HuH-7 (cell line): ENCODE measurements at places on chromosomes 6 and 20.

DNA sequence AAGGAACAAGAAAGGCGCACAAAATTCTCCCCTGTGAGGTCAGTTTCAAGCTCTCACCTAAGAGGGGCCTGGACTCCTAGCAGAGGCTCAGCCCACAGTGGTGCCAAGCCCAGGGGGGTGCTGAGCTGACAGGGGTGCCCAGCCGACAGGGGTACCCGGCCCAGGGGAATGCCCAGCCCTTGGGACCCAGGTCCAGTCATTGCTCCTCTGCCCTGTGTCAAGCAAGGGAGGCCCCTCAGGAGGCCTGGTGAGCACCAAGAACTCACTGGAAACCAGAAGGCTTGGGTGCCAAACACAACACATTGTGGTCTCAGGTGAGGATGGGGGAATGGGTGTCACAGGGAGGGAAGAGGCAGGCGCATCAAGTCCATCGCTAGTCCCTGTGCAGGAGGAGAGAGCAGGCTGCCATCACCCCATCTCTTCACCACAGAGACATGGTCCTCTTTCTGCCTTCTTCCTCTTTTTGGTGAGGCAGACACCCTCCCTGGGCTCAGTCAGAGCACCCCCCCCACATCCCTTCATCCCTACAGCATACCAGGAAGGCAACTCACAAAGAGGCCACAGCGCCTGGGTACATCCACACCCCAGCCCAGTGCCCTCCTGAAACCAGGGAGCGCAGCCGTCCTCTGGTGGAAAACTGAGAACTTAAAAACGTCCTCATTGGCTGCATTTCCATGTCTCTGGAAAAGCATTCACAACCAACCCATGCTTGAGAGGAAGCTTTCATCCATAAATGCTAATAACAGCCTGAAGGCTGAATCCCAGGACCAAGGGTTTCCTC lies 111.3 kb downstream of the BANF2 start:
- no peak for DNase-seq

GRCh38 chr6:27332692-27333641 lies 20.9 kb upstream of the POM121L2 start:
- peak; percentile 22 for DNase-seq

DNA sequence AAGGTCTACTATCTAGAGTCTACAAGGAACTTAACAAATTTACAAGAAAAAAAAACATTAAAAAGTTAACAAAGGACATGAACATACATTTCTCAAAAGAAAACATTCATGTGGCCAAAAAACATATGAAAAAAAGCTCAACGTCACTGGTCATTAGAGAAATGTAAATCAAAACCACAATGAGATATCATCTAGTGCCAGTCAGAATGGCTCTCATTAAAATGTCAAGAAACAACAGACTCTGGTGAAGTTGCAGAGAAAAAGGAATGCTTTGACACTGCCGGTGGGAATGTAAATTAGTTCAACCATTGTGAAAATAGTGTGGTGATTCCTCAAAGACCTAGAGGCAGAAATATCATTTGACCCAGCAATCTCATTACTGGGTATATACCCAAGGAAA lies 48.3 kb downstream of the OGFRL1 start:
- DNase-seq, result no peak

DNA sequence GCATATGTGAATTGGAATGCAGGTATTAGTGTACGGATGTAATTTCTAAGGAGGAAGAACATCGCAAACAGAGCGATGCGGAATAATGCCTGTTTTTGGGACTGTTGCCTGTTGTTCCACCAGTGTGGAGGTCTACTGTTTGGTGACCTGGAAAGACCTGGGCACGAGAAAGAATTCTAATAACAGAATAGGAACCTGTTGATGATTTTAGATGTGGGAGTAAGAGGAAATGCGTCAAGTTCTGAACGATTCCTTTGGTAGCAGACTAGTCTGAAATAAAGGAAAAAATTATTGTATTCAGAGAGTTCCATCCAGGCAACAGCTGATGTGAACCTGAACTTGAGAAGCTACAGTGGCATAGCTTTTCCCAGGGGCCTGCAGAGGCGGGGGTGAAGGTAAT lies 192.1 kb downstream of the DTNBP1 start:
- no peak for DNase-seq

DNA sequence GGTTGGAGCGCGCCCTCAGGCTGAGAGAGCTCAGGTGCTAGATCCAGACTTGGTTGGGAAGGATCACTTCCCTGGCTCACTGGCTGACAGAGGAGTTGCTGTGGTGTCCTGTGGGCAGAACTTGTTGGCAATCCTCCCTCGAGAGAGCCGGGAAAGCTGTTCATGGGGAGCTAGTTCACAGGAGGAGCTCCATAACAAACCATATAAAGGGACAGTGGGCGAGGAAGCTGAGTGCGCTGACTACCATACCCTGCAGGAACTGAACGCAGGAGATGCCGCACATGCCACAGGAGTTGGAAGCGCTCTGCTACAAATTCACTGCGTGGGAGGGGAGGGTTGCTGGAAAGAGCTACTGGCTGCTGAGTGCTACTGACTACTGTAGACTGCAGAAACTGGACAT lies 243.2 kb downstream of the OGFRL1 start:
- no peak for DNase-seq

- no peak for DNase-seq
Observed at GRCh38 chr20:34557936-34558319, 590 bp upstream of the MAP1LC3A start.

- DNase-seq, result no peak
Observed at GRCh38 chr20:58584881-58585752, 66.0 kb upstream of the STX16 start.

- no peak for DNase-seq
Observed at GRCh38 chr6:26249707-26249956, 115.4 kb upstream of the BTN3A2 start.

DNA sequence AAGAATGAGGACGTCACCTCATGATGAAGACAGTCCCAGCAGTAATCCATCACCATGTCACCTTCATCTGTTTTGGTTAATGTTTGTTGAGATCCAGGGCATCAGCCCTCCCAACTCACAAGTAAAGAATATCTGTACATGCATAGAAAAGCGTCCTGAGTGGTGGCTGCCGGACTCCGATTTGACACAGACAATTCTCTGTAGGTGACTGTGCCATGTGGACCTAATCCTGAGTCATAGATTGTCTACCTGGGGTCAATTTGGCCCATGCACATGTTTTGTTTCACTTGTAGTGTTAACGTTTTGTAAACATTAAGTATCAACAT lies 168.4 kb upstream of the UST start:
- DNase-seq, result no peak

- DNase-seq, result no peak
Observed at GRCh38 chr20:24131281-24131680, 142.7 kb upstream of the GGTLC1 start.

- peak; percentile 58 for DNase-seq
Observed at GRCh38 chr6:149473080-149474052, 11.4 kb downstream of the ZC3H12D start.

DNA sequence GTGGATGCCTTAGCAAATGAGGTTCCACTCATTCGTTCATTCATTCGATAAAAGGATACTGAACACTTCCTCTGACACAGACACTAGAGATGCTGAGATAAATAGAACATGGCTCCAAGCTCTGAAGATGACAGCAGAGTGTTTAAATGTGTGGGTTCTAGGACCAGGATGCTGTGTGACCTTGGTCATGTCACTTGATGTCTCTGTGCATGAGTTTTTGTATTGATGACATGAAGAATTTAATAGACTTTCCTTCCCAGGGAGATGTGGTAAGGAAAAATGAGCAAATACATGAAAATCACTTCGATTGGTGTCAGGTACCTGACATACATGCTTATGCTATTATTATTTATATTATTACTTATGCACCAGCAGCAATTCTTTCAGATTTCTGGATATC lies 34.3 kb upstream of the CD83 start:
- DNase-seq, result no peak

DNA sequence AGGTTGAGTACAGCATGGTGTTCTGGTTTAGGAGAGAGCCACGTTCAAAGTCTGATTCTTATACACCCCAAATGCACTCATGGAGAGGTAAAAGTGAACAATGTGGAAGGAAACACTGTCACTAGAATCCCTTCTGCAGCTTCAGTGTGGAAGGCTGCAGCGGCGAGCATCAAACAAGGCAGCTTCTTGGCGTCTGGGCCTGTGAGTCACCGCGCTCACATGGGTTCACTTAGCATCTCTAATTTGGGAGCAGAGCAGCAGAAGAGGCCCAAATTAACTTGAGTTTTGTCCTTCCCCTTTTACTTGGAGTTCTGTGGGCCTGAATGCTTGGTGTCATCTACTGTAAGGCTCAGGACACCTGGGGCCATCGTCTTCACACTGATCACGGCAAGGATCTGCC lies 10.9 kb upstream of the E2F1 start:
- DNase-seq, result no peak

- DNase-seq, result no peak
Observed at GRCh38 chr20:6469695-6470094, 297.8 kb upstream of the BMP2 start.

DNA sequence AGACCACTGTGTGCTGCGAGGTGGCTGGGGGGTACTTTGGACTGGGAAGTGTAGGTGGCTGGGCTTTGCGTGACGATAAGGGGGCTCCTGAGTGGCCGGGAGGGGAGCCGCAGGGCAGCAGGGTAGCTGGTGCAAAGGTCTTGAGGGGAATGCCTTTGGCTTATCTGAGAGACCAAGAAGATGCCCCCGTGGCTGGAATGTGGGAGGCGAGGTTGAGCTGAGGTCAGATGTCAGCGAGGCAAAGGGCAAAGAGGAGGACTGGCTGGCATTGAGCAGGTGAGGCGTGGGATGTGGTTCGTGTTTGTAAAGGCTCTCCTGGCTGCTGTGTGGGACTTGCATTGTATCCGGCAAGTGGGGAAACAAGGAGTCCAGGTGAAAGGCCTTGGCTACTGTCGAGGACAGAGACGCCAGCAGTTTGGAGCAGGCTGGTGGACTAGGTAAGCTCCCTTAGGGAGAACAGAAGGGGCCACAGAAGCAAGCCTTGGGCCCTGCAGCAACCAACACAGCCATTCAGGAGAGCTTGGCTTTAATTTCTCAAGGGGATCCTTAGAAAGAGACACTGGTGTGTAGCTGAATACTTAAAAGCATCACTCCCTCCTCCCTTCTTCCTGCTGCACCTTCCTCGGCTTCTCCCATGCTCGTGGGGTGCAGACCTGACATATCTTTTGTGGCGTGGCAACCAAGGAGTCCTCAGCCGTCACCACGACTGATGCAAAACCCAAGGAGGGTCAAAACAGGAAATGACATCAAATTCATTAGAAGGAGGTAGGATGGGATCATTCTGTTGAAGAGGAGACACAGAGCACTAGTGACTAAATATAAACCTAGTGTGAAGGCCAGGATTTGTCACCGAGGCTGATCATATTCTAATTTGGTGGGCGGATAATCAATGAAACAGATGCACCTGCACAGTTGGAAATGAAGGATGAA lies 53.5 kb upstream of the ERVFRD-1 start:
- DNase-seq, result no peak

GRCh38 chr6:111600588-111601445 lies 4.9 kb downstream of the TRAF3IP2 start:
- DNase-seq, result no peak

DNA sequence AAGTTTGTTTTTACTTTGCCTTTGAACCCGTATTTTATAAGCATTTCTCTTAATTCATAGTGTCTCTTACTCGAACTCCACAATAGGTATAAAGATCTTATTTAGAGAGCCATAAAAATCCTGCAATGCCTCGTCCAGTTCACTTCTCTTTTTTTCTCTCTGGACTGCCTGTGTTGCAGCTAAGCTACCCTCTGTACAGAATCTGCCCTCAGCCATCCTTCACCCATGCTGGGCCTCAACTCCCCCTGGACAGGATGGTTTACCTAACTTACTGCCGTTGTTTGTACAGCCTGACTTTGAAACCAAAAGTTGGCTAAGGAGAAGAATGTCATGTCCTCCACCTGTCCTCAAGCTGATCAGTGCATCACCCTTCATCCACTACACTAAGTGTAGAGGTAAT lies 10.4 kb downstream of the QRSL1 start:
- DNase-seq, result no peak

- DNase-seq, result no peak
Observed at GRCh38 chr6:148800536-148800935, 53.7 kb downstream of the UST start.

- DNase-seq, result no peak
Observed at GRCh38 chr6:70309243-70309642, 6.4 kb upstream of the COL9A1 start.

GRCh38 chr6:37784585-37784967 lies 35.0 kb upstream of the ZFAND3 start:
- DNase-seq, result no peak

GRCh38 chr6:143539106-143539505 lies 27.6 kb upstream of the FUCA2 start:
- DNase-seq, result no peak

GRCh38 chr20:26169506-26169905 lies 472.9 kb upstream of the ZNF337 start:
- no peak for DNase-seq

- DNase-seq, result no peak
Observed at GRCh38 chr6:8082572-8082953, 18.4 kb upstream of the BLOC1S5 start.

- DNase-seq, result peak; percentile 91
Observed at GRCh38 chr20:52191132-52191915, at the start of gene ZFP64. ZFP64 (minus strand) TSS chr20:52191779; CDS start chr20:52191636, 143 bp downstream.

DNA sequence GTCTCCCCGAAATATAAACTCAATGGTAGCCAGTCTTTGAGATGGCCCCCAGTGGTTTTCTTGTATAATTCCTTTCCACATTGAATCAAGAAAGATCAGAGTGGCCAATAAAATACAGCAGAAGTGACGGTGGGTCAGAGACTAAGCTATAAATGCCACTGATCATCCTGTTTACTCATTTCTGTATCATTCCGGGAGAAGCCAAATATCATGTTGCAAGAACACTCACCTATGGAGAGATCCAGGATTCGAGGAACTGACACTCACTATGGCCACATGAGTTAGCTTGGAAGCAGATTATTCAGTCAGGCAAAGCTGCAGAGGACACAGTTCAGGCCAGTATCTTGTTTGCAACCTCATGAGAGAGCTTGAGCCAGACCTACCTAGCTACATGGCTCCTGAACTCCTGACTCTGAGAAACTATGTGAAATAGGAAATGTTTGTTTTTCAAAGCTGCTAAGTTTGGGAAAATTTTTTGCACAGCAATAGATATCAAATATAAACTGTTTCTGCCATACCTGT lies 132.4 kb upstream of the ADGRF1 start:
- DNase-seq, result no peak

DNA sequence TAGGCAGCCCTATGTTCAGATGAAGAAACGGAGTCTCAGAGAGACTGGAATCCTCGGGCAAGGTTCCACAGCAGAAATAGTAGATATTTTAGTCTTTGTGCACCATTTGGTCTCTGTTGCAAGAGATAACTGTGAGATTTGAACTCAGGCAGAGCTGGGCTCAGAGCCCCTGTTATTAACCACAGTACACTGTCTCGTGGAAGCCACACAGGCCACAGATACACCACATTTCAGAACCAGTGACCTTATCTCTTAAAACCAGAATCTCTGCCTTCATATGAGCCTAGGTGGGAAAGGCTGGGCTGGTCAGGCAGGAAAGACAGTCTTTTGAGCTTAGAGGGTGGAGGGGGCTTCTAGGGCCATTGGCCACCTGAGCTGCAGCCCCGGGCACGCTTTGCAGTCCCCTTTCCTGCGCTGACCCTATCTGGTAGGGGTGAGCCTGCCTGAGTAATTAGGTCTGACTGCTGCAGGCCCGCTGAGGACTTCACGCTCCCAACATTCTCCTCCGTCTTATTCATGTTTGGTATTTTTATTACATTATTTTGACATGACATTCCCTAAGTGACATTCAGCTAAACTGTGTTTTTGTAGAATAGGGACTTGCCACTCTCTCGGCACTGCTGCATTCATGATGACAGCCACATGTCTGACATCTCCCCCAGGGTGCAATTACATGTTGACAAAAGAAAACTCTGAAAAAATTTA lies 71.1 kb downstream of the KCNB1 start:
- DNase-seq, result no peak

- no peak for DNase-seq
Observed at GRCh38 chr6:20279051-20279450, 66.8 kb upstream of the MBOAT1 start.
